Muscle of leg (tissue), 16 donors: ENCODE measurements at places on chromosomes 3 and 15. TPM values are rescaled to one million over a fixed set of nuclear protein-coding genes. Genes with fewer than 3 reads are reported as not detected.

Gene TF
- 7.1 TPM for polyA plus RNA-seq

Gene STRIT1
- 39.3 TPM for polyA plus RNA-seq

Gene MRPL46
- polyA plus RNA-seq = 23.4 TPM

Gene PRR20G
- not detected for polyA plus RNA-seq

Gene TUSC2
- polyA plus RNA-seq = 18.3 TPM

Gene U2SURP
- 53.2 TPM for polyA plus RNA-seq

Gene LTK
- polyA plus RNA-seq = 16.5 TPM

Gene TMEM266
- polyA plus RNA-seq = 0.64 TPM

Gene HESX1
- 0.84 TPM for polyA plus RNA-seq

Gene GRAMD2A
- 2.3 TPM for polyA plus RNA-seq

Gene LRRC34
- polyA plus RNA-seq = 3.7 TPM

Gene CCDC39
- polyA plus RNA-seq = 1.4 TPM

Gene RASGRF1
- 0.16 TPM for polyA plus RNA-seq

Gene ERICH6
- not detected for polyA plus RNA-seq

Gene AQP9
- 0.14 TPM for polyA plus RNA-seq

Gene SCAMP5
- 2.4 TPM for polyA plus RNA-seq

Gene ITPR1
- 15.4 TPM for polyA plus RNA-seq
